DND-41 (cell line): ENCODE measurements at places on chromosomes 7 and 10.

- no peaks in the 10 kb centered on the region for H3K27me3 ChIP-seq
- H3K36me3 ChIP-seq: no peaks in the 10 kb centered on the region
- no peaks in the 10 kb centered on the region for H3K4me1 ChIP-seq
These were observed 103.5 kb downstream of the LHFPL3 start for GRCh38 chr7:104431930-104432329.

GRCh38 chr10:93208717-93209464 lies 135.2 kb downstream of the CYP26A1 start:
- no peak overlapping the region for H3K27ac ChIP-seq
- H3K4me3 ChIP-seq: no peak overlapping the region
- peaks cover 4% of the 10 kb centered on the region for H3K27me3 ChIP-seq

DNA sequence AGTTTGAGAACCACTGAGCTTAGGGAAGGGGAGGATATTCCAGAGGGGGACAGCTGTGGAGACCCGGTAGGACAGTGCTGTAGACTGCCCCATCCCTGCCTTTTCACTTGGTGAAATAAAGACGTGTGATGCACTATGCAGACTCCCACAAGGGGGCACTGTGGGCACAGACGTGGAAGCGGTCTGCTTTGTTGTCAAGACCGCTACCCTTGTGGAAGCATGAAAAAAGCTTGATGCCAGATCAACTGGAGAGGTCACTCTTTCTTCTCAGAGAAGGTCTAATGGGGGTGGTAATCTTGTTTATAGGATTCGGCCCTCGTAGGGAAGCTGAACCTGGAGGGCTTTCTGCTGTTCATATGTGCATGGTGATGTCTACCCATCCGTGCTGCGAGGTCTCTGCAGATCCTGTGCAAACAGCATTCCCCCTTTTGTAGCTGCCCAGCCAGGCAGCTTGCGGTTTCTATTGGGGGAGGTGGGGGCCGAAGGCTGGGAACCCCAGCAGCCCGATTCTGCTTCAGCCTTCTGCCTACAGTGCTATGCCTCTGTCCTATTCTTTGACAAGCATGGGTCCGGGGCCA lies 13.7 kb downstream of the RPS24 start:
- H3K4me1 ChIP-seq: no peaks in the 10 kb centered on the region; the same call in 1 of the 2 replicates
- peaks cover 4% of the 10 kb centered on the region; the same call in 1 of the 2 replicates for H3K36me3 ChIP-seq
- H3K27me3 ChIP-seq: no peaks in the 10 kb centered on the region
- DNase-seq: peak; percentile 82
- H3K27ac ChIP-seq: no peak overlapping the region
- H3K4me3 ChIP-seq: no peak overlapping the region

- H3K27ac ChIP-seq: no peak within 1 kb of the TSS
- H3K4me1 ChIP-seq: no peaks in the 10 kb centered on the region
- no peaks in the 10 kb centered on the region for H3K36me3 ChIP-seq
- H3K4me3 ChIP-seq: no peak within 1 kb of the TSS
- no peak for DNase-seq
- no peaks in the 10 kb centered on the region for H3K27me3 ChIP-seq
These were observed at the start of gene FERD3L for GRCh38 chr7:19144661-19145433. FERD3L (minus strand) TSS chr7:19145421; CDS start chr7:19145362, 59 bp downstream.

- H3K36me3 ChIP-seq: no peaks in the 10 kb centered on the region
- no peak overlapping the region for H3K4me3 ChIP-seq
- DNase-seq: no peak
- H3K4me1 ChIP-seq: no peaks in the 10 kb centered on the region
These were observed 11.4 kb downstream of the NPVF start for GRCh38 chr7:25216837-25217236.

DNA sequence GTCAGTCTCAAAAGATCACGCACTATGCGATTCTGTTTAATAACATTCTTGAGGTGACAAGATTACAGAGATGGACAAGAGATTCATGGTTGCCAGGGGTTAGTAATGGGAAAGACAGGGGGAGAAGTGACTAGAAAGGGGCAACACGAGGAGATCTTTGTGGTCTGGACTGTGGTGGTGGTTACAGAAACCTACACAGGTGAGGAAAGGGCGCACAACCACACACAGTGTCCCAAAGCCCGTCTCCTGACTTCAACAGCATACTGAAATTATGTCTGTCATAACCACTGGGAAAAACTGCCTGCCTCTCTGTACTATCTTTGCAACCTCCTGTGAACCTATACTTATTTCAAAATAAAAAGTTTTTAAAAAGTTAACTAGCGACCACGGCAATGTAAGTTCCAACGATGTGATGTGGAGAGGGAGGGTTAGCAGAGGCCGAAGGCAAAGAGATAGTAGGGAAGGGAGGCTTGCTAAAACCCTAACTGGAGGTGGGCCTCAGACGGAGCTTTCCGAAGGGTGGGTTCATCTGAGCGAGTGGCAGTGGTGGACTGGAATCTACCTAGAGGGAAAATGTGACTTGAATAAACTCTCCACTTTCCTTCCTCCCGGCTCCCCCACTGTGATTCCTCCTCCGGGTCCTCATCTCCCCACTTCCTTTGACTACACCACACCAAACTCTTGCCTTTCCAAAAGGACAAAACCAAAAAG lies 43.7 kb downstream of the GNA12 start:
- no peak for DNase-seq

DNA sequence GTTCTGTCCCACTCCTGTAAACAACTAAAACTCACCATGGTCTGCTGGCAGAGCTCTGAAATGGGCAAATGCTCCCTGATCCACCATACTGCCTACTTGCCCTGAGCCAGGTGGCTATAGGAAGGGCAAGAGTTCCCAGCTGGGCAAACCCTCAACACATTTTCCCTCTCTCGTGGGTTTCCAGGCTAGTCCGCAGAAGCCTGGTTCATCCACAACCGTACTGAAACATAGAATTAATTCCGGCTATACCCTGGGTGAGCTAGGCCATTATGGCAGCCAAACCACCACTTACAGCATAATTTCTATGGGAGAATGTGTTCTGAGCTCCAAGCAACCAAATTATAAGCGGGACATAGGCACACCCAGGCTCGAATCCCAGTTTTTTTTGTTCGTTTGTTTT lies 20.1 kb upstream of the DDIT4 start:
- H3K27me3 ChIP-seq: no peaks in the 10 kb centered on the region
- peaks cover 29% of the 10 kb centered on the region for H3K4me1 ChIP-seq
- H3K4me3 ChIP-seq: no peak overlapping the region
- no peak overlapping the region; the same call in 1 of the 2 replicates for H3K27ac ChIP-seq
- no peaks in the 10 kb centered on the region for H3K36me3 ChIP-seq
